ENCODE measurements at places on chromosomes 3 and 15.

DNA sequence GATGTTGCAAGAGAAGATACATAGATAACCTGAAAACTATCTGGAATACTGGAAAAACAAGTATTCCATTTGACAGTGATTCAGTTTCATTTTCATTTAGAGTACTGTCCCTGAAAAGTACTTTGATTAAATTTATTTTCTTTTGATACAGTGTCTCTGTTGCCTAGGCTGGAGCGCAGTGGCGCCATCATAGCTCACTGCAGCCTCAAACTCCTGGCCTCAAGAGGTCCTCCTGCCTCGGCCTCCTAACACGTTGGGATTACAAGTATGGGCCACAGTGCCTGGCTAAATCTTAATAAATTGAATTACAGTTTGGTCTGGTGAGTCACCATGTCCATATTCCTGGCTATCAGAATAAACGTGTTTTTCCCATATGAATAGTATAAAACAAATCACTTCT, 1.6 kb upstream of the LEO1 start:
- DNase-seq: no peak

DNA sequence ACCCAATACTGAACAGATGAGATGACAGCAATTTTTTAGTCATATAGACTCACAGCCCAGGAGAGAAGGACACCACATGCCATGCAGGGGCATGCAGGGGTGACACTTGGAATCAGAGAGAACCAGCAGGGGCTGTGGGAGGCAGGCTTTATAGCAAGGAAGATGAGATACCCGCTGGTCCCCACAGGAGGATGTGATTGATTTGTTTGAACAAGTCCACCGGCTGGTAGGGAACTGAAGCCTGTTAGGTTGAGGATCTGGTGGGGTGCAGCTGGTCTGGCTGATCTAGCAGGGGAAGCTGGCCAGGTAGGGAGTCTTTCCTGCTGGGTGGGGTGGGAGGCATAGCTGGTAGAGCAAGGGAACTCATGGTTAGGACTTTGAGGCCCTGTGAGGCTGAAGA, 18.0 kb upstream of the ACAN start:
- no peak for DNase-seq

GRCh38 chr15:88391006-88391405, 76.2 kb downstream of the MRPL46 start:
- DNase-seq: no peak

DNA sequence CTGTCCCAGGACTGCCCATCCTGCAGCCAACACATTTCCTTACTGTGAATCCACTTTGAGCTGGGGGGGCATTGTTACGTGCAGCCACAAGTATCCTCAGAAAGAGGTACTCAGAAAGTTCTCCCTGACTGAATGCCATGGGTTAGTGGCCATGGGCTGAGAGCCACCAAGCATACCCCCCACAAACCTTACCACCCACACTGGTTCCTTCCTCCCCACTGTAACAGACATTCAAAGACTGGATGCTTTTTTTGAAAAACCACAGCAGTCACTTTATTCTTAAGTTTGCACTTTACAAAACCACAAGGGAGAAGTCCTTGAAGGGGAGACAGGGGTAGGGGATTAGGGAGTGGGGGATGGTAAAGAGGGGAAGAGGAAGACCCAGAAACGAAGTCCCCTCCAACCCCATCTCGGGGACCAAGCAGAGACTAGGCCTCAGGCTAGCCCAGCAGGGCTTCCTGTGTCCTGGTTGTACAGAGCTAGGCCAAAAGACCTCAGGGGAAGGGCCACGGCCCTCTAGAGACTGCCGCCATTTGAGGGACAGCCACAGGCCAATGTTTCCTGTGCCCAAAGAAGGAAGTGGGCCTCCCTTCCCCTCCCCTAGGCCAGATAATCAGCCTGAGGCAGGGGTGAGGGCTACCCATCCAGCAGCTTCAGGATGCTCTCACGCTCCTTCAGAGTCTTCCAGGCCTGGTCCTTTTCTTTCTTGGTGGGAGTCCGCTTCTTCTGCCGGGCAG, 10.1 kb upstream of the CAMK1 start:
- DNase-seq: peak; percentile 36

- DNase-seq: no peak
These were observed 21.2 kb downstream of the NGRN start for GRCh38 chr15:90286678-90287077.

GRCh38 chr3:48215876-48216275, 7.4 kb upstream of the CAMP start:
- DNase-seq: no peak

- no peak for DNase-seq
These were observed 55.0 kb upstream of the CTDSPL start for GRCh38 chr3:37806505-37807200.

DNA sequence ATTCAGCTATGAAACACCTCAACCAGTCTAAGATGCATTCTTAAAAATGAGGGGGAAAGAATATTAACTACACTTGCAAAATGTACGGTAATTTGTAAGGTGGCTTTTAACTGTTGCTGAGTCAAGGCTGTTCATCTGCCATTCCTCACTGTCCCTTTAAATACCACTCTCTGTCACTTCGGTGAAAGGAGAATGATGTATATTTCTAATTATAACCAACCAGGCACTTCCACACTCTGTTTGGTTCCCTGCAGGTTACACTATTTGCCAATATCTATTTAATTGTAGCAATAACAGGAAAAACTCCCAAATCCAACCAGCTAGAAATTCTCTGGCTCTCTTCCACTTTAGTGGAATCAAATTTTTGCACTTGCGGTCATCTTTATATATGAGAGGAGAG, 70.5 kb upstream of the SLCO3A1 start:
- no peak for DNase-seq

GRCh38 chr3:13790376-13791197, 89.3 kb downstream of the WNT7A start:
- DNase-seq: no peak

GRCh38 chr3:52851348-52851747, 16.5 kb upstream of the MUSTN1 start:
- peak; percentile 15 for DNase-seq

DNA sequence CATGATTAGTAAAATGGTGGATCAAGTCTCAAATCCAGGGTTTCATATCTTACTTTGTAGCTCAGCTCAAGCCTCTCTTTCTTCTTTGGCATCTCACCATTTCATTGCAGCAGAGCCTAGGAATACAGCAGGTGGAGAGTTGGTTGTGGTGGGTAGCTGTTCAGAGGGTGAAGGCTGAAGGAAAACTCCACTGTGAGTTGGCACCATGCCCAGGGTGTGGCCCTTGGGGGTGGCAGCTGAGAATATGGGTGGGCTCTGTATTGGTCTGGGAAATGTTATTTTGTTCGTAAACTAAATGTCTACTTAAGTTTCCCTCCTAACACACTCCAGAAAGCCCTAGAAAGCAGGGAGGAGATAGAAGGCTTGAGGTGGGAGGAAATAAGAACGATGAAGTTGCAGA, 1.7 kb upstream of the MAP1A start:
- DNase-seq: no peak

DNA sequence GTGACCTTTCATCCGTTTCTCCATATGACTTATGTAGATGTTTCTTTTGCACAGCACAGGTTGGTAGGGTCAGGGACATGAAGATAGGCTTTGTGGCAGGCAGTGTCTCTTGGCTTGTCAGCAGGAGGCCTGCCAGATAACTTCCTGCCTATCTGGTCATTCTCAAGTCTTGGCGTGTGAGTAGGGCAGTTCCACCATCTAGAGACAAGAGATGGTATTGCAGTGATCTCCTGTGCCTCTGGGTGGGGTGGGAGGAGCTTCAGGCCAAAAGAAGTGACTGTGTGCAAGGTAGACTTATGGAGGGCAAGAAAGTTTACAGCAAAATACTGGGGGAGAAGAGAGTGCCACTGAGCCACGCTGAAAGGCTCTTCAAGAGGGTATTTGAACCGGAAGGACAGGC, 11.0 kb downstream of the TEX264 start:
- peak; percentile 83 for DNase-seq

GRCh38 chr3:62653796-62654195, 221.4 kb downstream of the CADPS start:
- no peak for DNase-seq

GRCh38 chr15:68192117-68192516, 13.0 kb downstream of the CALML4 start:
- DNase-seq: no peak

DNA sequence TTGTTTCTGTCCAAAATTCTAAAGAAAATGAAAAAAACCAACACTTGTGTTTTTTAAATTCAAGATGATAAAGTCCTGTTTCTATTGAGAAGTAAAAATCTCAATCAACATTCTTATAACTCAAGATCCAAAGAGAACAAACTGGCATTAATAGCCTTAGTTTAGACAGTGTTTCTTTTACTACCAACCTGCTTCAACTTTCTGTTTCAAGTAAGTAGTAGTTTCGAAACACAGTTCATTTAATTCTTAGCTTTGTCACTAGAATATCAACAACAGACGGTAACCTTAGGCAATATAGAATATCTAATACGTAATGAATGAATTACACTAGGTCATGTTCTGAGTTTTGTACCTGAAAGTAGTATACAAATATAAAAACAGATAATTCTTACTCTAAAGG, 23.7 kb downstream of the CIP2A start:
- DNase-seq: no peak

DNA sequence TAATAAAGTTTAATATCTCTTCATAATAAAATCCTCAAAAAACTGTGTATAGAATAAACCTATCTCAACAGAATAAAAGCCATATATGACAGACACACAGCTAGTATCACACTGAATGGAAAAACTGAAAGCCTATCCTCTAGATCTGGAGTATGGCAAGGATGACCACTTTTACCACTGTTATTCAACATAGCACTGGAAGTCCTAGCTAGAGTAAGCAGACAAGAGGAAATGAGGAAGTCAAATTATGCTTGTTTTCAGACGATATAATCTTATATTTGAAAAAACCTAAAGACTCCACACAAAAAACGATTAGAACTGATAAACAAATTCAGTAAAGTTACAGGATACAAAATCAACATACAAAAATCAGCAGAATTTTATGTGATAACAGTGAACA, 57.4 kb upstream of the DIPK2A start:
- no peak for DNase-seq

DNA sequence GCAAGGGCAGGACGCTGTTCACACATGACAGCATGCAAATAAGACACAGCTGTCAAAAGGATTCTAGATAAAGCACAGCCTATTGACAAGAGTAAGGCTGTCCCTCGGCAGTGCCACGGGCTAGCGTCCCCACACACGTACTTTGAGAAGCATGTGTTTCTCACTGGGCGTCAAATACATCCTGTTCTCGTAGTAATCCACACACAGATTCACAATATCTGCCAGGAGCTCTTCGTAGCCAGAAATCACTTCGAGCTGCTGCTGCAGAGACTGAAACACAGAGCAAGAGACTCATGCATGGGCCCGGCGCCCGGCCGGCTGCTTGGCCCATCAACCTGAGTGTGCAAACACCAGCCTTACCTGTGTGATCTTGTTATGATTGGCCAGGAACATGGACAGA, 41.1 kb downstream of the CYFIP1 start:
- DNase-seq: no peak

- no peak for DNase-seq
These were observed 17.2 kb upstream of the CCR4 start for GRCh38 chr3:32934150-32934742.

DNA sequence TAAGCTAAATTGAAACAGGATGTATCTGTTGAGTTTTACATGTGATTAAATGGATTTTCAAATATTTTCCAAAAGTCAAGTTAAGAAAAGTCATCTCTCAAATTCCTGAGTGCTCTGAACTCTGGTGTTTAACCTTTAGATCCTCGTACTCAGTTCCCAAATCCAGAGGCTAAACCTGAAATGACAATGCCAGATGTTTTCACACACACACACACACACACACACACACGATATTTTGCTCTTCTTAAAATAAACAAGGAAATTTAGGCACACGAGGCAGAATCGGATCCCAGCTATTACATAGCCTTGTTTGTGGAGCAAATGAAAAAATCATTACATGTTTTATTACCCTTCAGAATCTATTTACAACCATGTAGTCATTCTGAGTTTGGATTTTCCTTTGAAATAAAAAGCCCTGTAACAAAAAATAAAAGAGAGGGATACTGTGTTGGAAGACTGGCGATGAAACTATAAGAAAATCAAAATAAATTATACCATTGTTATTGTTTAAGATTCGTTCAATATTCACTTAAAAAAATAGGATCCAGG, 20.6 kb upstream of the UBE2E1 start:
- DNase-seq: no peak

DNA sequence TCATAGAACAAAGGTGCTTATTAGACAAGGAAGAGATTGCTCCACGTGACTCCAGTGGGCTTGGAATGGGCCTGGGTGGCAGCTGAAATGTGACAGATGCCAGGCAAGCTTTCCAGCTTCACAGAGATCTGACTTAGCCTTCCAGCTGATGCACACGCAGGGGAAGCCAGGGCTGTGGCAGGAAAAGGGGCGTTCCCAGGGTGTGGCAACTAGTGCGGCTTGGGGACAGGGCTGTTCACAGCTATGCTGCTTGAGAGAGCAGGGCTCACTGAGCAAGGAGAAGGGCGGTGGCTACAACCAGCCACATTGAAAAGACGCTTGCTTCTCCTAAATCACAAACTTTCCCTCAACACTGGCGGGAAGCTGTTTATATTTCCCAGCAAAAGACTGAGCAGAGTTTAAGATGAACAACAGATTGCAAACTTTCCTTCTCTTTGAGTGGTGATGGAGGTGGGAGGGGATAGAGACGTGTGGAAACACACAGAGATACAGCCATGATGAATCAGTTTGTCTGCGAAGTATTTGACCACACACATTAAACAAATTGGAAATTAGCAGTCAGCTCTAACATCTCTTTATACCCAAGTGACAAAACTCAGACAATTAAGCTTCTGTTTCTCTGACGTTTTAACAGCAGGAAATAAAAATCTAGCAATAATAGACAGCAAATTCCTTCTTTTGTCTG, 127.5 kb downstream of the BDH1 start:
- DNase-seq: peak; percentile 2

DNA sequence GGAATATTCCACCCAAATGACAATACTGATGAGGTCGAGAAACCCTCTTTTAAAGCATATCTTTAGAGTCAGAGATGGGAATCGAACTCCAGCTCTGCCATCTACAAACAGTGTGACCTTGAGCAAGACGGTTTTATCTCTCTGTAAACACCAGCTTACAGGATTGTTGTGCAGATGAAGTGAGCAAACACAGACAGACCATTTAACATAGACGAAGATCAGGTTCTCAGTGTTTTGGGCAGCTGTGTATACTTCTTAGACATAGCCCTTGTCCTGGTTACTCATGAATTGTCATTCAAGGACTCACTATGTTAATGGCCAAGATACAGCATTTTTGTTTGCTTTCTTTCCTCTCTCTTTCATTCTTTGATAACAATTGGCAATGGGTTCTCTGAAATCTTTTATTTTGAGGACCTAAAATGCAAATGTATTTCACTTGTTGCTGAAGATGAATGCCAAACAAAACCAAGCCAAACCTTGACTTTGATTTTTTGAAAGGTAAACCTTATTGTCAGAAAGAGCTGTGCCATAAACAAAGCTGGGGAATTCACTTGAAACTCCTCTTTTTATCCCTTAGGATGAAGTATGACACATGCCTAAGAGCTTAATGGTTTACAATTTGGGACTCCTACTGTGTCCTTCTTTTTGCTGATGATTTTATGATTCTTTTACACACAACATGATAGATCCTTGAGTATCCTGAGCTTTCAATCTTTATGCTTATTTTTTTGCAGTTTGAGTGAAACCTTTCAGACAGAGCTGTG, 250.0 kb upstream of the PDZRN3 start:
- no peak for DNase-seq

Measured in GM12864 (cell line).